ENCODE measurements at places on chromosomes 4 and X.

DNA sequence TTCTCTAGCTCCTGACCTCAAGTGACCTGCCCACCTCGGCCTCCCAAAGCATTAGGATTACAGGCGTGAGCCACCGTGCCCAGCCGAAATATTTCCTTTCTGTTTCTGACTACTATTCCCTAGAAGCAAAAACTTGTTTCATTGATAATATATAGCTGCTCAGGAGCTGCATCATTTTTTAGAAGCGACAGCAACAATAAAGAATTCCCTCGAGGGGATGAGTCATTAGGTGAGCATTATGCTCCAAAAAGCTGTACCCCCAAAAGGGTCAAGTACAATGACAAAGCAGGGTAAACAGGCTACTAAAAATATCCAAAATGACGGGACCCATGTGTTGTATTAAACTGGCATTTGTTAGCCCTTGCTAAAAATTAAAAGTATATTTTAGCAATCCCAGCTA, 67.0 kb downstream of the RBM47 start:
- DNase-seq = no peak

DNA sequence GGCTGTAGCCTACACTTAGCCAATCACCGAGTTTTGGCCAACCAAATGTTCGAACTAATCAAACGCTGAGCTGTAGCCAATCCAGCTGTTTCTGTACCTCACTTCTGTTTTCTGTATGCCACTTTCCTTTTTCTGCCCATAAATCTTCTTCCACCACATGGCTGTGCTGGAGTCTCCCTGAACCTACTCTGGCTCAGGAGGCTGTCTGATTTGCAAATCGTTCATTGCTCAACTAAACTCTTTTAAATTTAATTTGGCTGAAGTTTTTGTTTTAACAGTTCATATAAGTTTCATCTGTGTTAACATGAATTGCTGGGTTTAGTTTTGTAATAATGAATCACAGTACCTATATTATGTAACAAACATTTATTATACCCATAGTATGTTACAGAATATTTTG, 160.7 kb upstream of the PCDH7 start:
- no peak for DNase-seq

GRCh38 chrX:9456250-9457074, 8.4 kb upstream of the TBL1X start:
- no peak for DNase-seq

GRCh38 chr4:169998981-169999380, 27.2 kb downstream of the MFAP3L start:
- no peak for DNase-seq

DNA sequence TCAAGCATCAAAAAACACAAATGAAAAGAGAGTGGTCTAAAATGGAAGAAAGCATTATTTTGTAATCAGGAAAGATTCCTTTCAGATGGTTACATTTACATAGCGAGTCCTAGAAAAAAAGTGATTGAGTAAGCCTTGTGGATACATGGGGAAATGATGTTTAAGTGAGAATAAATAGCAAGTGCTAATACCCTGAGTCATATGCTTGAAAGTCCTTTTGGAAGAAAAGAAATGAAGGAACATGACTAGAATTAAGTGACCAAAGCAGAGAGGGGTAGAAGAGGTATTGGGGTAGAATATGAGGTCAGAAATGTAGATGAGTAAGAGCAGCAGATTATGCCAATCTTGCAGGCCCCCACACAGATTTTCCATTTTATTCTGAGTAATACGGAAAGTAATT, 814.8 kb upstream of the GRID2 start:
- DNase-seq = no peak

- no peak for DNase-seq
Measured at GRCh38 chr4:5952975-5953951, 60.4 kb upstream of the CRMP1 start.

GRCh38 chr4:138494931-138495330, 252.8 kb upstream of the SLC7A11 start:
- DNase-seq = no peak

DNA sequence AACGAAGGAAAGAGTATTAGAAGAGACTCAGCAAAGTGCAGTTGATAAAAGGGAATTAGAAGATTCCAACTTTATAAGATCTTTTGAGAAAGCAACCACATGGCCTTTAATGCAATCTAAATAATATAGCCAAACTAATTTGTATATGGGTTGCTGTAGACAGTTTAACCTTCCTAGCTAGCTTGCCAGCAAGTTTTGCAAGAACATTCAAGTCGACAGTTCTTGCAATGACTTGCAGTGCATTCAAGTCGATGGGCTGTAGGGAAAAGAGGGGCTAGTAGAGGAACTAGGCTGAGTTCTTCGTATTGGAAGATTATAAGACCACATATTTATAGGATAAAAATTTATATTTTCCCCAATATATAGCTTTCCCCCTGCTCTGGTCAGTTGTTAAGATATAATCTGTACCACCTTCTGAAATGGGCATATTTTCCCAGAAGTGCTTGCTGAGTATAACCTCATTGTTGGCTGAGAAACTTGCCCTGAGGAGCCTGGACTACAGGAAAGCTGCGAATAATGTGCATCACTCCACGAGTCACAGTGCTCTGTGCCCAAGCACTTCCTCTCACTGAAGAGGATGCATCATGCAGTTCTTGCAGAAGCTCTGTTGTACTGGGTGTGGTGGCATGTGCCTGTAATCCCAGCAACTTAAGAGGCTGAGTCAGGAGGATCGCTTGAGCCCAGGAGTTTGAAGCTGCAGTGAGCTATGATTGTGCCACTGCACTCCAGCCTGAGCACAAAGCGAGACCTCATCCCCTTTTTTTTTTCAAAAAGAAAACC, 56.7 kb downstream of the DOCK11 start:
- no peak for DNase-seq

GRCh38 chr4:188778905-188779304, 639.7 kb downstream of the TRIML1 start:
- no peak for DNase-seq

DNA sequence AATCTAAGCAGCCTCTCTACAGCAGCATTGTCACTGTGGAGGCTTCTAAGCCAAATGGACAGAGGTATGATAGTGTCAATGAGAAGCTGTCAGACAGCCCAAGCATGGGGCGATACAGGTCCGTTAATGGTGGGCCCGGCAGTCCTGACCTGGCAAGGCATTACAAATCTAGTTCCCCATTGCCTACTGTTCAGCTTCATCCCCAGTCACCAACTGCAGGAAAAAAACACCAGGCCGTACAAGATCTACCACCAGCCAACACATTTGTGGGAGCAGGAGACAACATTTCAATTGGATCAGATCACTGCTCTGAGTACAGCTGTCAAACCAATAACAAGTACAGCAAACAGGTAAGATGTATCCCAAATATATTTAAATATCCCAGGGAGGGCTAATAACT, 4.1 kb downstream of the PCDH7 start:
- DNase-seq = no peak

- DNase-seq = no peak
Measured at GRCh38 chrX:66021765-66022631, 17.9 kb downstream of the VSIG4 start.
